ENCODE measurements at places on chromosomes 12 and 14.

- peak; percentile 59 for DNase-seq
Observed at GRCh38 chr12:4307593-4308333, 13.2 kb upstream of the TIGAR start.

DNA sequence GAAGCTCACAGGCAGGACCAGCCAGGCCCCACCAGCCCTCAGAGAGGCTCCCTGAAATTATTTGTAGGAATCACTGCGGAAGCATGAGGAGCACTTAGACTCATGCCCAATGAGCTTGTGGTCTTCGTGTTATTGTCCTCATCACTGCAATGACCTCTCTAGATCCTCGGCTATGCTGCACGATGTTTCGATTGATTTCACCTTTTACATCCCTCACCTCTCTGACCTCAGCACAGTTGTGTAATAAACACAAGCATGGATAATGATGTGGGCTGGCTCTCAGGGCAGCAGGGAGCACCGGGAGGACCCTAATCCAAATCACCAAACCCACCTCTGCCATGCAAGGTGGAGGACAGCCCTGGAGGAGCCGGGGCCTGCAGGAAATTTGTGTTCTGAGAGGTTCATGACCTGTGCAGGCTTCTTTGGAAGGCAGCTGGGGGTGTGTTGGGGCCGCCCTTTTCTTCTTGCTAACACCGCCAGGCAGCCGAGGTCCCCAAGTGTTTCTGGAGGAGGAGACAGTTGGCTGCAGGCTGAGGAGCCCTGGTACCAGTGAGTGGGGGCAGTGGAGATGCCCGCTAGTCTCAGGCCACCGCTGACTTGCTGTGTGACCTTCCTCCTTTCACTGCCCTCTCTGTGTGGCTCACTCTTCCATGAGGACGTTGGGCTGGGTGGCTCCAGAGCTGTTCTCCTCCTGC lies 29.5 kb upstream of the EML1 start:
- DNase-seq, result no peak

DNA sequence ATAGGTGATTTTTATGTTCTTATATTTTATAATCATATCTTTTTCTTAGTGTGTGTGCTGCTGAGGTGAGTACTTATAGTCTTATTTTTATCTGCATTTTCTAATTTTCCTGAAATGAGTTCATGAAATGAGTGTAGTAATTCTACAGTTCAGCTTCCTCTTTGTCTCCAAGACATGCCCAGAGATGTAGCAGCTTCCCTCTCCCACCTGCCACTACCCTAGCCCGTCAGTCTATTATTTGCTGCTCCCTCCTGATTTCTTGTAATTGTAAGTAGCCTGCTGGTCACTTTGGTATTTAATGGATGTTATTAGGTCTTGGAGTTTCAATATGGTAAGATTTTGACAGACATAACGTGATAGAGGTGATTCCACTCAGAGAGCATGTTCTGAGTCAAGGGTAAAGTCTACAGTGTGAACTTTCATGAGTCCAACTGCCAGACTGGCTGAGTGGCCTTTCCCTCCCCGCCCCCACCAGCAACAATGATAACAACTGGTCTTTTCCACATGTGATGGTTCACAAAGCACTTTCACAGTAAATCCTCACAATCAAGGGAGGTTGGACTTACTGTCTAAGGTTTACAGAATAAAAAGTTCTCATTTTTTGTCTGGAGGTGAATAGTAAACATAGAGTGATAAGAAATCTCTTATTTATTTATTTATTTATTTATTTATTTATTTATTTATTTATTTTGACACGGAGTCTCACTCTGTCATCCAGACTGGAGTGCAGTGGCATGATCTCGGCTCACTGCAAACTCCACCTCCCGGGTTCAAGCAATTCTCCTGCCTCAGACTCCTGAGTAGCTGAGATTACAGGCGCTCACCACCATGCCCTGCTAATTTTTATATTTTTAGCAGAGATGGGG lies 4.2 kb upstream of the RIPK3 start:
- no peak for DNase-seq

DNA sequence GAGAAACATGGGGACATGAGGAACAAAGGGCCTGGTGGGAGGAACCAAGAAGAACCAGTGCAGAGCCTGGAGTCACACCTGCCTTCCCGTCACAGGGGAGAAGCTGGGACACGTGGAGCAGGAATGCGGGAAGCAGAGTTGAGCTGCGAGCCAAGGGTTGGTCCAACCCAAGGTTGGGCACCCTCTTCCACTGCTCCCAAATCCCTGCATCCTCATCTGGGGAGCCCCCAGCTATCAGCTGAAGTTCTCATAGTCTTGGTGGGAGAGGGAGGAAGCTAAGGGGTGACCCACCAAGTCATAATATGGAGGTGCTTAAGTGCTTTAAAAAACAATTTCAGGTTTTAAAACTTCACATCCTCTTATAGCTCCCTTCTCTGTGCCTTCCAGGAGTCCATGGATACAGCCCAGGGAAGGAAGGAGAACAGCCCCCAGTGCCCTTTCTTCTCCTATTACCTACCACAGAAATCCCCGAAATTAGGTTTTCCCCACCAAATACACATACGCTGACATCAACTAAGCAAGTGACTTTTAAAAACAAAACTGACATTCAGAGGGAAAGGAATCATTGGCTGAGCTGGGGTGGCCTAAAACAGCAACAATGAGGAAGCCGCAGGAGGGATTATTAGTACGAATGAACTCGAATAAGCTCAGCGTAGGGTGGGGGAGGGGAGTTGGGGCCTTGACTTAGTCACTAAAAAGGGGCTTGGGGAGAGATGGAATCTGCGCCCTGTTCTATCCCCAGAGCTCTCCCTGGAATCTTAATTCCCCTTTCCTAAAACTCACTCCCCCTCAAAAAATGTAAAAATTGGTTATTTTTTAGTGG lies 4.5 kb downstream of the MYL6 start:
- DNase-seq, result no peak

DNA sequence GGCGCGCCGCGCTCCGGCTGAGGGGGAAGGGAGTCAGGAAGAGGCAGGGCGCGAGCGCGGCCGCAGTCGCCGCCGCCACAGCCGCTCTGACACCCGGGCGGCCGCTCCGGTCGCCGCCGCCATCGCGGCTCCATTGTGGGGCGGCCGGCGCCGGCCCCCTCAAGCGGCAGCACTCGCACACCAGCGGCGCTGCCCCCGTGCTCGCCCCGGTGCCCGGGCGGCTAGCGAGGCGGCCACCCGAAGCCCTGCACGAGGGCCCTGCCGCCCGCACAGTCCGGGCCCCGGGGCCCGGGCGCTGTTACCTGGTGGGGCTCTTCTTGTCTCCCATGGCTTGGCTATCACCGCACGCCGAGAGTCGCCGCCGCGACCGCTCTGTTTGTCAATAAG lies 202 bp downstream of the YAF2 start:
- no peak for DNase-seq

GRCh38 chr14:27836386-27836785 lies 930.2 kb upstream of the FOXG1 start:
- no peak for DNase-seq

Measured in pancreas (tissue), 10 donors.